Fibroblast of villous mesenchyme (primary cell): ENCODE measurements at places on chromosomes 16 and 17.

DNA sequence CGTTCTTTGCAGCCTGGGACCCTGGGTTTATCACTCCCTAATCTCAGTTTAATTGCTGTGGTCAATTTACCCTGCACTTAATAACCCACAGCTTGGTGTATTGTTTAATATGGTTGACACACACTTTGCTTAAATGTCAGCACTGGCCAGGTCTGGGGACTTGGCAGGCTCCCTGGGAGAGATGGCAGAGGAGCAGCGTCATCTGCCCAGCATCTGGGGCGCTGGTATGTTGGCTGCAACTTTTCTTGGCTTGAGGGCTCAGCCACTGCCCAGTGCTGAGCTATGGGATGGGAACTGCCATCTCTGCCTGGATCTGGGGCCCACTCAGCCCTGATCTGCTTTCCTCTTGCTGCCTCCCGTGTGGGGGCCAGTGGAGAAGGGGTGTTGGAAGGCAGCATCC, 115.7 kb upstream of the IRX3 start:
- DNase-seq: no peak

DNA sequence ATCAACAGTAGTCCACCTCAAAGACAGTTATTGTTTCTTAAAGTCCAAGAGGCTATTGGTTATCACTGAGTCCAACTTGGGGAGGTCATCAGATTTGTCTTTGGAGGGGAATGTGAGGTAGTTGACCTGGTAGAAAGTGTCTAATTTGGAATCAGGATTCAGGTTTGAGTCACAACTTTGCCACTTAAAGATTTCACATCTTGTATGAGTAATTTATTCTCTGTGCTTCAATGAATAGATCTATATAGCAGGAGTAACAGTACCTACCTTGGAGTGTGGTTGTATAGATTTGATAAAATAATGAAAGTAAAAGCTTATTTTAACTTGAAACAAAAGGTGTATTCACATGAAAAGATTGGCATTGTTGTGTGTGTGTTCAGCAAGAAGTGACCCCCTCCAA, 119.3 kb upstream of the TBX2 start:
- DNase-seq: no peak

- DNase-seq: no peak
These were observed 59.8 kb downstream of the ADCY9 start for GRCh38 chr16:4056161-4057105.

- DNase-seq: no peak
These were observed 43.8 kb upstream of the ATP2A3 start for GRCh38 chr17:4008082-4008435.

DNA sequence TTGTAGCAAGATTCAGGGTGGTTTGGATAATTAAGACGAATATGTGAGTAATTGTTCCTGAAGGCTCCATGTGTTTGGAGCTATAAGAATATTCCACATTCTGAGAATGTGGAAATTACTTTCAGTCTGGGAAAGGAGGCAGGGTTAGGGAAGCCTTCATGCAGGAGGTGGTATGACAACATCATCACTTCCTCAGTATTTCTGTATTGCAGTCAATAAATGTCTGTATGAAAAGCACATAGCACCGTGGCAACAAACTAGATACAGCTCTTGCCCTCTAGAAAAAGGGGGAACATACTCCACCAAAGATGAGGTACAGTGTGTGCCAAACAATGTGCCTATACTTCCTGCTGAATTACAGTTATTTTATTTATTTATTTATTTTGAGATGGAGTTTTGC, 26.1 kb upstream of the DHRS7B start:
- no peak for DNase-seq

GRCh38 chr16:89417352-89417751, 73.0 kb downstream of the ANKRD11 start:
- DNase-seq: no peak

DNA sequence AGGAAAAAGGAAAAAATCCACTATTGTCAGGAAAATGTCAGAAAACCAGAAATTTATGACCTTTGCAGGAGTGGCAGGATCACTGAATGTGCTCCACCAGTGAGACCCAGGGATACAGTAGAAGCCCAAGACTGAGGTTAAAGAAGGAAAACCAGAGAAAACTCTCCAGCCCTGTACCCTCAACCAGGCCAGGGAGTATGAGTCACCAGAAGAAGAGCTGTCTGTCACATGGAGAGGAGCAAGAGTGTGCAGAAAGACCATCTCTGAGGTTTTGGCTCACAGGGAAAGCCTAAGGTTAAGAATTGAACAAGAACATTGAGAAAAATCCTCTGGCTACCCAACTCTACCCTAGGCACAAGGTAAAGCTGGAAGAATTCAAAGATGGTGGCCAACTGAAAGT, 47.6 kb upstream of the MON1B start:
- DNase-seq: no peak

GRCh38 chr16:65373097-65373496, 251.2 kb upstream of the CDH11 start:
- DNase-seq: no peak

- DNase-seq: peak; percentile 9
These were observed 4.2 kb downstream of the FOXC2 start for GRCh38 chr16:86570558-86571529.

GRCh38 chr17:34146440-34147043, 108.5 kb upstream of the CCL2 start:
- no peak for DNase-seq

- DNase-seq: no peak
These were observed 193.8 kb downstream of the RAB11FIP4 start for GRCh38 chr17:31585280-31585630.

DNA sequence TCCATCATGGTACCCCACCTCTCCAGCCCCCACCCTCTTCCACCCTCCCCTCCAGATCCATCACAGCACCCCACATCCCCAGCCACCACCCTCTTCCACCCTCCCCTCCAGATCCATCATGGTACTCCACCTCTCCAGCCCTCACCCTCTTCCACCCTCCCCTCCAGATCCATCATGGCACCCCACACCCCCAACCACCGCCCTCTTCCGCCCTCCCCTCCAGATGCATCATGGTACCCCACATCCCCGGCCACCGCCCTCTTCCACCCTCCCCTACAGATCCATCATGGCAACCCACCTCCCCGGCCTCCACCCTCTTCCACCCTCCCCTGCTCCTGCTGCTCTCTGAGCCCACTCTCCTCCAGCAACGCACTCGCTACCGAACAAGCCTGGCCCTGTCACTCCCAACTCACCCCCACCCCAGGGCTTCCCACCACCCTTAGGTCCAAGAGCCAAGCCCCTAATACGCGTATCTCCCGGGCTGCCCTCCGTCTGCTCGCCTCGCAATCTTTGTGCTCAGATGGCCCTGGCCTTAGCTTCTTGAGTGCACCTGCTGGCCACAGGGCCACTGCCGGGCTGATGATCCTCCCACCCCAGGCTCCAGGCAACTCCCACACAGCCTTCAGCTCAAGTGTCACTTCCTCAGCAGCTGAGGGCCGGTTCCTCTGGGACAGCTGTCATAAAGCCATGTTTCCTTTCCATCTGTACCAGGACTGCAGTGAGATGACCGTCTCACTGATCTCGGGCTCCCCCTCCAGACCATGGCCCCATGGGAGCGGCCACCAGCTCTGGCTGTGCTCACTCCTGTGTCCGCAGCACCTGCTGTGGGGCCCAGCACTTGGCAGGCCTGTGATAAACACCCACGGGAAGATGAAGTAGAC, 25.5 kb downstream of the KDM8 start:
- no peak for DNase-seq

- no peak for DNase-seq
These were observed 207.9 kb upstream of the RBFOX1 start for GRCh38 chr16:7124701-7125100.

DNA sequence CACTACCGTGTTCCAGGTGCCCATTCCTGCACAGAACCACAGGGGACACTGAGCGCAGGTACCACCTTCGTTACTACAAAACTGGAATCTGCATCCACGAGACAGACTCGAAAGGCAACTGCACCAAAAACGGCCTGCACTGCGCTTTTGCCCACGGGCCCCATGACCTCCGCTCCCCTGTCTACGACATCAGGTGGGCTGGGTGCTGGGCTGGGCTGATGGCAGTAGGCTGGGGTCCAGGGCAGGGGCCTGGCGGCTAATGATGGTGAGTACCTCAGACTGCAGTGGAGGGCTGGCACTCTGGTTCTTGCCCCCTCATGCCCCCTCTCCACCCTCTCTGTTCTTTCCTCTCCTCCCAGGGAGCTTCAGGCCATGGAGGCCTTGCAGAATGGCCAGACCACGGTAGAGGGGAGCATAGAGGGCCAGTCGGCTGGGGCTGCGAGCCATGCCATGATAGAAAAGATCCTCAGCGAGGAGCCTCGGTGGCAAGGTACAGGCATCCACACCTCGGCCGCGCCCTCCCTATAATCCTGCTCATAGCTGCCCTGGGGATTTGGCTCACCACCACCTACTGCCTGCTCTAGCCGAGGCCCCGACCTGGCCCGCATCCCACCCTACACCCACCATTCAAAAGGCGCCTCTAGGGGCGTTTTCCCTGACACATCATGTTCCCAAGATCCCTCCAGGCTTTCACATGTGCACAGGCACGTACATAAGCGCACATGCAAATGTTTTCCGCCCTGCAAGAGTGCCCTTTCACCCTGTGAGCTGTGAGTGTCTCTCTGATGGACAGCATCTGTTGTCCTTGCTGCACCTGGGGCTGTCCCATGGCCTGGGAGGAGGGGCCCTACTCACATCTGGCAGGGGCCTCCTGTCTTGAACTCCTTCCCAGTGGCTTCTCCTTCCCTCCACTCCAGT, 27.7 kb downstream of the UNK start:
- no peak for DNase-seq
